ENCODE measurements at places on chromosomes 7 and 10.

DNA sequence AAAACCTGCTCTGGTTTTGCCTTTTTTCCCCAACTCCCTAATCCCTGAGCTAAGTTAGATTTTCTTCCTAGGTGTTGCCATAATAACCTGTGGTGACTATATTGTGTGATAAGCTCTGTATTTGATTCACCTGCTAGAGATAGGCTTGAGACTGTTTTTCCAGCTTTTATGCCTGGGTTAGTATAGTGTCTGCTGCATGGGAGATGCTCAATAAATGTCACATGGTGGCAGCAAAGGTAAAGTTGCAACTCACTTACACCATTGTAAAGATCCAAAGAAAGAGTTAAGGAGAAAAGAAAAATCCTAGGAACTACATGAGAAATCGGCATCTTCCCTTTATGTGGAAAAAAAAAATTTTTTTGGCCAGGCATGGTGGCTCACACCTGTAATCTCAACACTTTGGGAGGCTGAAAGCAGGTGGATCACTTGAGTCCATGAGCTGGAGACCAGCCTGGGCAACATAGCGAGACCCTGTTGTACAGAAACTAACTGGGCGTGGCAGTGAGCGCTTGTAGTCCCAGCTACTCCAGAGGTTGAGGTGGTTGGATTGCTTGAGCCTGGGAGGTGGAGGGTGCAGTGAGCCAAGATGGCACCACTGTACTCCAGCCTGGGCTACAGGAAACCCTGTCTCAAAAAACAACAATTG, 3.7 kb downstream of the CCNJ start:
- no peak for DNase-seq

DNA sequence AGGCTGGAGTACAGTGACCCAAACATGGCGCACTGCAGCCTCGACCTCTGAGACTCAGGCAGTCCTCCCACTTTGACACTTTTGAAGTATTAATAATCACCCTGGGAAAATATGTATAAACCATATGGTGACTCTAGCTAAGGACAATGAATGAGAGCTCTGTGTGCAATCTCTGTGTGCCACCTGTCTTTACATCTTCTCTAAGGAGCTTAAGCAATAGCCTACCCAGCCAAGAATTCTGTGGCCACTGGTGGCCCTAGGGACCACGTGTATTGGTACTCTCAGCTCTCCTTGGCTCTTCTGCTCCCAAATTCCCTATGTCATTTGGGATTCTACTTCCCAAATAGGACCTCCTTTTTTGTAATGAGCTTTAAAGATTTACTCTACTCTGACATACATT, 23.7 kb downstream of the FGF8 start:
- DNase-seq, result no peak

GRCh38 chr10:9922126-9922870, 1095.4 kb upstream of the CELF2 start:
- no peak for DNase-seq

DNA sequence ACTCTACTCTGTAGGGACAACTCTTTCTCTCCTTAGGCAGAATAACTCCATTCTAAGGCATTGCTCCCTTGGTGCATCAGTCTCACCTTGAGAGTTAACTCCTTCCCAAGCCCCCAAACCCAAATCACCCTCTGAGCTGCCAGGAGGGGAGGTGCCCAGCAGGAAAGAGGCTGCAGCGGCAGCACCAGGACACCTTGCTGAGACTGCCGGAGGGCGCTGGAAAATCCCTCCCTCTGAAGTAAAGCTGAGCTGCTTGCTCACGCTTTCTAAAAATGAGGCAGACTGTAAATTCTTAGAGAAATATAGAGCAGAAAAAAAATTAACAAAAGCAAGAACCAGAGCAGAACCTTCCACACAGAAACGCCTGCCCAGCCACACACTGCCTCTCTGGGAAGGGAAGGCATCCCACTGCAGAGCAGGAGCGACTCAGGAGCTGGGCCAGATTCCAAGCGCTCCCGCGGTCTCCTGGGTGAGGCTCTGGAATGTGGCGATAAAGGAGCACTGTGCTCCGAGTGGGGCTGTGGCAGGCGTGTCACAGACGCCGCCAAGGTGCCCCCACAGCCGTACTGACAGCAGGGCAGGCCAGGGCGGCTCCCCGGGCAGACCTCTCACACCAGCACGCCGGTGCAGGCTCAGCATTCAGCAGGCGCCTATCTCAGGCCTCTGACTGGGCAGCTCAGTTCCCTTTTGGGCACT, 202.1 kb downstream of the TNS3 start:
- DNase-seq, result peak; percentile 52

DNA sequence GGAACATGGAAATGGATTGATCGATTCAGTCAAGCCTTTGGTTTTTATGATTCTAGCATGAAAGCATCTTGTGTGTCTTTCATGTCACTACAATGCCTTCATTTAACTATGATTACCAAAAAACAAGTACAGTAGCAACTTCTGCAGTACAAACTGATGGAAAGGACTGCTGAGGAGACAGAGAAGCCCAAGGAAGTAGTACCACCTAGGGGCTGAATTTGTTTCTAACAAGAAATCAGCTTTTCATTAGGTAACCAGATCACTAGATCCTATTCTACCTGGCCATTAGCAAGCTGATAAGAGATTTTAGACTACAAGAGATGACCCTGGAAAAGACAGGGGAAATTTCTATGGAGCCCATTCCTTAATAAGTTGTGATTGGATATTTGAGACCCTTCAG, 3.2 kb upstream of the IFIT1 start:
- DNase-seq, result peak; percentile 33

DNA sequence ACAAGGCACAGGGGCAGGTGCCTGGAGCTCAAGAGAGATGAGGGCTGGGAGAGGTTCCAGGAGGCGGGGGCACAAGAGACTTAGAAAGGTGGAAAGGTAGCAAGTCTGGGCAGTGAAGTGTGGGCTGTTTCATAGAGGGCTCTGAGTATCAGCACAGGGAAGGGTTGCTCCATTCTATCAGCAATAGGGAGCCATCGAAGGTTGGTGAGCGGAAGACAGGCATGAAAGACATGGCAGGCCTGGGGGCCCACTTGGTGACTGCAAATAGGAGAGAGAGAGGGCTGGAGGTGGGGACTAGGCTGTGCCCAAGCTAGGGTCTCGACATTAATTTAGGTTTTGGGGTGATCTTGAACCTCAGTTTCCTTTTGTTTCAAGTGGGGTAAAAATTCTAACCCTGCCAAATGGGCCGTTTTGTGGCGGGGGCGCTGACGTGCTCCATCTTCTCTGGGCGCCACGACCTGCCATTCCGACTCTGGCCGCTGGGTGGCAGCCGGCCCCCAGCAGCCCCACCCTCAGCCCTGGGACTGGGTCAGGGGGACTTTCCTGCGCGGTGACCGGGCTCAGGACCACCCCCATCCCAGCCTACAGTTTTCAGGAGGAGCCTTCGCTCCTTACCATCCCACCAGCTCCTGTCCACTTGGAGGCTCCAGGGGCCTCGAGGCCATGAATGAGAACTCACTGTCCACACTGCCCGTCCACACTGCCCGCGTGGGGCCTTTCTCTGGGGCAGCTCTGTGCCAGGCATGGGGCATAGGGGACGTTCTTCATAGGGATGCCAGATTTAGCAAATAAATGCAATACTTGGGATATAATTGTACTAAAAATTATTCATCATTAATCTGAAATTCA, 37.2 kb upstream of the PCBD1 start:
- no peak for DNase-seq

DNA sequence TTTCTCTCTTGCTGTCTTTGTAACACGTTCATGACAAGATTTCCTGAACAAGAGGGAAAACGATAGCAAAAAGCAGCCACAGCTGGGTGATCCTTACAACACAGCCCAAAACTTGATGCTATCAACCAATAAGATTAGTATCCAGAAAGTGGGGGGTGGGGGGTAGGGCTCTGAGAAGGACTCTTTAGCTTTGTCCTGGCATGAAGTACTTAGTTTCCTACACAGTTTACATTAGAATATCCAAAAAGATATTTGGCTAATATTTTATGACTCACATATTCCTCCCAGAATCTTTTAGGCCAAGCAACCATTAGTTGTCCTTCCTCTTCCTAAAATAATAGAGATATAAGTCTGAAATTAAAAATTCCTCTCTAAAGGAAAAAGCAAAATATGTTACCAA, 22.9 kb upstream of the LRRC17 start:
- DNase-seq, result no peak

DNA sequence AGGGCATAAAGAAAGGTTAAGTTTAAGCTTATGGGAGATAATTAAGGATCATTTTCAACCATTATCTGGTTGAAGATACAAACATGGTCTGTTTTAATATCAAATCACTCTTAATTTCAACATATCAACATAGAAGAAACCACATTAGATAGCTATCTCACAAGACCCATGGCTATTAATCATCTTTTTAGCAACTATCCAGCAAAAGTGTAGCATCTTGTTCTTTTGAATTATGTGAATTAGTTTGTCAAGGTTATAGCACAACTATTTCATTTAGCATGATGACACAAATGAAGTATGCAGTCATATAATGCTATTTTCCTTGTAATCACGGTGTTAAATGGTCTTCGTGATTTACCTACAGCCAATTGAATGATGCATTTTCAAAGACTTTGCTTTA, 58.9 kb upstream of the PPP1R9A start:
- no peak for DNase-seq

- peak; percentile 24 for DNase-seq
These were observed 111.1 kb upstream of the CREB5 start for GRCh38 chr7:28301148-28301641.

- no peak for DNase-seq
These were observed 179.7 kb downstream of the ANK3 start for GRCh38 chr10:60209874-60210570.

DNA sequence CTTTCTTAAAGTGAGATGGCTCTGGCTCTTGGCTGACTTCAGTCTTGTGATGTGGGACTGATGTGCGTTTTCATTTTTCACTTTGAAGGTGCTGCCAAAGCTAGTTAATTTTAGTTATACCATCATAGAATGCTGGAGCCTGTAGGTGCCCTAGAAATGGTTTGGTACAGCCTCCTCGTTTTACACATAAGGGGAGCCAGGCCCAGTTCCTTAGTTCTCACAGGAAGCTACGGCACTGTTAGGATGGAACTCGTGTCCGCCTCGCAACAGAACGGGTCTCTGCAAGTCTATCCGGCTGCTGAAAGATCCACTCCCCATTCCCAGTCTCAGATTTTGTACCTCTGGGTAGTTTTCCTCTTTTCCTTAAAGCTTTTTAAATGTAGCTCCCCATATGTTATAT, 173.2 kb upstream of the PRPS1L1 start:
- no peak for DNase-seq

GRCh38 chr7:30327813-30328212, 43.4 kb downstream of the ZNRF2 start:
- DNase-seq, result peak; percentile 49
